ENCODE measurements at places on chromosomes 7 and 10.

DNA sequence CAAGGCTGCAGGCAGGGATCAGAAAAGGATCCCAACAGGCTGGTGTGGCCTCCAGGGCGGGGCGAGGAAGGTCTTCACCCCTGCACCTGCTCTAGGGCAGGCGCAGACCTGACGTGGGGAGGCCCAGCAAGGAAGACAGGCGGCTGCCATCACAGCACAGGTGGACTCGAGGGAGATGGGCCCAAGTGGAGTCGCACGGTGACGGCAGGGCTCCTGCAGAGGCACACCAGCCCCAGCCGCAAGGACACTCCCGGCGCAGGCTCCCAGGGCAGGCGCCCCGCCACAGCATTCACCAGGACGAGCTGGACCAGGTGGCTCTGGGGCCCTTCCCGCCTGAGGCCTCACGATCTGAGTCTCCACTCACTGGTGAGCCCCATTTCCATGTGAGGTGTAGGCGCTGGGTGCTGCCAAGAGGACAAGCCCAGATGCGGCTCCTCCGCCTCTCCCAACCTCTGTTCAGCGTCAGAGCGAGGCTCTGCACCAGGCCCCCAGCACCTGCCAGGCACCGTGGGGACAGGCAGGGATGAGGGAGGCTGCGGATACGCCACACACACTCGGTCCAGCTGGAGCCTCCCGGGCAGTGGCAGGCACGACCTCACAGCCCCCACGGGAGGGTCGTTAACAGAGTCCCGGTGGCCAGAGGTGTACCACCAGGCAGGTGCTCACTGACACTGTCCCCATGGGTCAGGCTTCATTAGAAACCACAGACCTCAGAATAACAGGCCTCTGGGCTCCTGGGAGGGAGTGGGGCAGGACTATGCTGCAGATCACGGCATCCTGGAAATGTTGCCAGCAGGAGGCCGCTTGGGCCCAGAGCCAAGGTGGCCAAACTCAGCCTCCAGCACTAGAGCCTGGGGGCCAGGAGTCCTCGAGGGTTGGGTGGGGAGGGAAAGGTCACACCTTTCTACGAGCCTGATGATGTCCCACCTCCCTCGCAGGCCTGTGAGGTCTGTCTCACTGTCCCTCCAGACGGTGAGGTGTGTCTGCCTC, 111.6 kb downstream of the MAD1L1 start:
- no peak for DNase-seq

DNA sequence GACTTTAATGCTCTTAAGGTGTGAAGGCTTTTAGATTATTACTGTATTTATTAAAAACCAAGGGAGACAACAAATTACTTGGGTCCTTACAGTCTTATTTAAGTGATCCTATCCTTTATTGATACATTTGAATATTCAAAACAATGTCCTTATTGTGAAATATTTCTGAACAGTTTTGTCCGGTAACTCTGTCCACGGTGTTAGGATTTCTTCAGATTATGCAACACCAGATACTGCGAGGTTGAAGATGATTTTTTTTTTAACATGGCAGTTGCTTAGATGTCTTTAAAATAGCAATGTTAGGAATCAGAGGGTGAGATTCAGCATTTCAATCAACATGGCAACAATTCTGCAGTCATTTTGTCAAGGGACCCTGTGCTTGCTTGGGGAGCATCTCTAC, 176.5 kb downstream of the CSTF2T start:
- DNase-seq, result no peak

DNA sequence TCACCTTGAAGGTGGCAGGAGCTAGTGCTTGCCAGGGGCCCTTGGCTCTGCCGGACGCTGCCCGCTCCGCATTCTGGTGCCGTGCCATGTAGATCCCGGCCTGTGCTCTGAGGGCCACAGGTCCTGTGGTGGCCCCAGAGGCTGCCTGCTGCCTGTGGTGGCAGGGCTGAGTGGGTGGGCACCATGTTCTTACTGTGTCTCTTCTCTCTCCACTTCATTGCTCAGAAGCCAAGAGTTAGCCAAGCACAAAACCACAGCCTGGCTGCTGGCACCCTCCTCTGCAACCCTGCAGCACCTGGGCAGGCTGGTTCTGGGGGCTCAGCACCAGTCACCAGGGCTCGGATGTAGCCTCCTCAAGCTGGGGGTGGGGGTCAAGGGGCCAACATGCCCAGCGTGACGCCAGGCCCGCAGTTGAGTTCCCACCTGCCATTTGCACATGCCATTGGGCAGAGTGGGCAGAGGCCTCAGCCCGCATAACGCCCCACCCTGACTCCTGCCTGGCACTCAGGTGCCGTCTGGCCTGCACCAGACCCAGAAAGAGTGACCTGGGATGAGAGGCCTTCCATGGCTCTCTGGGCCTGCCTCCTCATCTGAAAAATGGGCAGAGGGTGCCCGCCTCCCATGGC, 16.3 kb downstream of the ZMIZ1 start:
- no peak for DNase-seq

- DNase-seq, result no peak
Measured at GRCh38 chr7:38506004-38506403, 125.2 kb downstream of the AMPH start.

DNA sequence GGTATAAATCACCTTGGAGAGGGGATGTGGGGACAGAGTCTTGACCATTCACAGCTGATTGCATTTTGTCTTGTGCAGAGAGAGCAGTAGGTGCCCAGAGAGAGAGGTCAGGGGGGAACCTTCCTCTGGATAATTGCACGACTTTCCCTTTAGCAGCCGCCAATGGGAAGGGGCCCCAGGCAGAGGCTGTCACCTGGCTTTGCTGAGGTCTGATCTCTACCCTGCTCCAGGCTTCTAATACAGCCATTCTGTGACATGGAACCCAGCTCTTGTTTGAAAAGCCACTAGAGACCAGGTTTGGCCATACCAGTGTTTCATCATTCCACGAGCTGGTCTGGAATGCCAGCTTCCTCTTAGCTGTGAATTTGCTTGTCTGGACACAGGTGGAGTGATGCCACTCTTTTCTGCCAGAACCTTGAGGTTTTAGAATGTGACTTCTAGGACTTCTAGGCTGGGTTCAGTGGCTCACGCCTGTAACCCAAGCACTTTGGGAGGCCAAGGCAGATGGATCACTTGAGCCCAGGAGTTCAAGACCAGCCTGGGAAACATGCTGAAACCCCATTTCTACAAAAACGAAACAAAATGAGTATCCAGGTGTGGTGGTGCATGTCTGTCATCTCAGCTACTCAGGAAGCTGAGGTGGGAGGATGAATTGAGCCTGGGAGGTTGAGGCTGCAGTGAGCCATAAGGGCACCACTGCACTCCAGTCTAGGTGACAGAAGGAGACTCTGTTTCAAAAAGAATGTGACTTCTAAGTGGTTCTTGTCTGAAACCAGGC, 159.9 kb downstream of the CAMK1D start:
- no peak for DNase-seq

DNA sequence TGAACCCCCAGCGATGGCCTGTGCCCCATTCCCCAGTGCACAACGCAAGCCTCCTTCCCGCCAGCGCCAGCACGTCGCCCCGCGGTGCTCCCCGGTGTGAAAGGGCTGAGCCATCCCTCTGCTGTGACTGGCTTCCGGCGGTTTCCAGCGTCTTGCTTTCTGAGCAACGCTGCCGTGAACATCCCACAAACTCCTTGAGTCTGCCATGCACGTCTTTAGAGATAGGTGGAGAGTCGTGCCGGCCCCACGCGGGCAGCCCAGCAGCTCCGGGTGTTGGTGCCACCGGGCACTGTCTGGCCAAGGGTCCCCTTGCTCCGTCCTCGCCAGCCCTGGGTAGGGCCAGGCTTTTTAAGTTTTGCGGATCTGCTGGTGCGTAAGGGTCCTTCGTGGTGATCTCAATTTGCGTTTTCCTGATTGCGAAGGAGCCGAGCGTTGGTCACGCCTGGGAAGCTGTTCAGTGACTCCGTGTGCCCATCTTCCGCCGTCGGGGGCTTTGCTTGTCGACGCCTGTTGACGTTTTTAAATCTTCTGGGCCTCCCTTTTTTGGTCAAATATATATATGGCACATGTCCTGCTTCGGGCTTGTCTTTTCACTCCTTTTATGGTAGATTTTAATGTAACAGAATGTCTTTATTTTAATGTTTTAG, 70.6 kb downstream of the FOXL3 start:
- no peak for DNase-seq

DNA sequence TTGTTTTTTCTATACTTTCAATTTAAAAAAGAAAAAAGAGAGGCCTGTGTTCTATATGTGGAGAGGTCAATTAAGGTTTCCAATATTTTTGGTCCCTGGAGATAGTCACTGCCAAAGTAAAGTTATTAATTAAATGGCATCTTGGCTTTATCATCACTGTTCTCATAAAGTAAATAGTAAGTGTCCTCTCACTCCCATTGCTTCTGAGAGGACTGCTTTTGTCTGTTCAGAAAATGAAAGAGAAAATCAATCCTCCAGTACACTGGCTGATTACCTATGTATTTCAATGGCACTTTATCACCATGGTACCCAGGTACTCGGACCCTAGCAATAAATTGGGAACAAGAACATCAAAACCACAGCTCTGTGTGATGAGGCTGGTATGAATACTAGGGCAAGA, 94.0 kb downstream of the RNLS start:
- no peak for DNase-seq

DNA sequence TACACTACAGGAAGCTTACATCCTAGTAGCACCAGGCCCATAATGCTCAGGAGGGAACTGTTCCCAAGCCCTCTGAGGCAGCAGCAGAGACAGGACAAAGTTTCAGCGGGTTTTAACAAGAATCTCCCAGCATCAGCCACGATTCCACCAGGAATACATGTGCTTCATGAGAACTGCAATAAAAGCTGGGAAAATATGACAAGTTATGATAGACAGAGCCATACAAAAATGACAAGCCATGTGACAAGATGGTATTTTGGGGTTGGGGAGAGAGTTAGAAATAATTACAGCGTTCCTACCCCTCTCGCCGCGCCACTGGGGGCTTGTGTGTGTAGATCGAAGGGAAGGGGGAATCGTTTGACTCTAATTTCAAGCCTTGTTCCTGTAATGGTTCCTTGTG, 112.7 kb upstream of the CTBP2 start:
- no peak for DNase-seq

- DNase-seq, result no peak
Measured at GRCh38 chr10:100524638-100525037, 5.0 kb upstream of the SEC31B start.

DNA sequence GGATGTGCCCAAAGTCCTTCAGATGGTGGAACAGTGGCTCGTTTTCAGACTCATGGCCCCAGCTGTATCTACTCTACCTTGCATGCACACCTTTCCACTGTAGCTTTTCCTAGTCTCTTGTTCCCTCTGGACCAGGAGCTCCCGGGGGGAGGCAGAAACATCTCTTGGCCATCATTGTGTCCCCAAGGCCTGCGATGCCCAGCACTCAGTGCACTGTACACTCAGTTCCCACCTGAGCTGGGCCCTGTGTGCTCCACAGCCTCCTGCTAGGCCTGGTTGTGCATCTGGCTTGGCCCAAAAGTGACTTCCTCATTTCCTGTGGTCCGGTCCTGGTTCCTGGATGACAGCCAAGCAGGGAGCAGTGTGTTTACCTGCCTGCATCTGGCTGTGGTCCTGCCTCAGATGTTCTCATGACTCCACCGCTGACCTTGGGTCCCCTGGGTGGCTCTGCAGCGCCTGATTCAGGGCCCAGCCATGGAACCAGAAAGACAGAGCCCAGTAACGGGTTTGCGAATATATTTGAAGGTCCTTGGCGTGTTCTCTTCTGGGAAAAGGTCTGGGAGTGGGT, 9.9 kb upstream of the DOCK1 start:
- DNase-seq, result no peak

GRCh38 chr10:132459301-132460003, 62.5 kb downstream of the PWWP2B start:
- no peak for DNase-seq

DNA sequence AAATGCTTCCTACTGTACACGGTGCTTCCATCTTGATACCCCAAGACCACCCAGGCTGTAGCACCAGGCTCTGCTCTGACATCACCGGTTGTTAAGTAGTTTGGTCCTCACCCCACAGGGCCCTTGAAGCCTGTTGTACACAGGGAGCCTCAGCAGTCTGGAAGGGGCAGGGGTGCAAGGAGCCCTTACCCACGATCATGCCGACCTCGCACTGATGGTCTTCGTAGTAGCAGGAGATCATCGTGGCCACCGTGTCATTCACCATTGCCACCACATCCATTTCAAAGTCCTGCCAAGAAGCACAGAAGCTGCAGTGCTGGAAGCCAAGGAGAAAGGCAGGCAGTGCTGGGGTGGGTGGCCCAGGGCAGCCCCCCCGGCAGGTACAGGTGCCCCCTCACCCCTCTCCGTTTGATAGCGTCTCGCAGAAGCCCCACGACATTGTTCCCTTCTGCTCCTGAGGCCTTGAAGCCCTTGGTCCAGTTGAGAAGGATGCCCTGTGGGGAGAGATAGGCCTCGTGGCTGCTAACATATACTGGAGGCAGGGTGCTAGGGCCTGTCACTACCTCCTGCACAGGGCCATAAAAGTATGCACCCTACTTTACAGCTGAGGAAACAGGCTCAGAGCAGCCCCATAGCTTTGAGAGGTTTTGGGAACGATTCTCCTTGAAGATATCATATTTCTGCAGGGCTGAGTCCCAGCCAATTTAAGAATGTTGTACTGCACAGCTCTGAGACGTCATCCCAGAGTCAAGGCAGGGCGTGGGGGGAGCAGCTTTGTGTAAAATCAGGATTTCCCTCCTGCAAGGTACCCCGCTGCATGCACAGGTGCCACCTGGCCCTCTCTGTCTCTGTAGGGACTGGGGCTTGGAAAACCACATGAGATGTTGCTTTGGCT, 8.7 kb upstream of the MYL7 start:
- no peak for DNase-seq

DNA sequence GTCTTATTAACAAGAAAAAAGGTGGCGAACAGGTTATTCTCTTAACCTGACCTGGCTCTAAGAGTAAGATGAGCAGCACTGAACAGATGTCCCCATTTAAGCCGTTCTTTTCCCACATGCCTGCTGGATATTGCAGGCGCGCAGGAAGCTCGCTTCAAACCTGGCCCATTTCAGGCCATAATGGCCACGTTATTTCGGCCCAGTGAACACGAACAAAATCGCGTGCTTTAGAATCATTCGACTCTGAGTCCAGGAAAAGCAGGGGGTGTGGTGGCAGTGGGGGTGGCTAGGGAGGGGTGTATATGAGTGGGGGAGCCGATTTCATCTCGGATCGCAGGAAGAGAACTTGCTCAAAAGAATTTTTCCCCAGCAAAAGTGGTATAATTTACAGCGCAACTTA, 6.6 kb upstream of the SP8 start:
- no peak for DNase-seq

- DNase-seq, result no peak
Measured at GRCh38 chr10:124294811-124295770, 123.6 kb downstream of the OAT start.

DNA sequence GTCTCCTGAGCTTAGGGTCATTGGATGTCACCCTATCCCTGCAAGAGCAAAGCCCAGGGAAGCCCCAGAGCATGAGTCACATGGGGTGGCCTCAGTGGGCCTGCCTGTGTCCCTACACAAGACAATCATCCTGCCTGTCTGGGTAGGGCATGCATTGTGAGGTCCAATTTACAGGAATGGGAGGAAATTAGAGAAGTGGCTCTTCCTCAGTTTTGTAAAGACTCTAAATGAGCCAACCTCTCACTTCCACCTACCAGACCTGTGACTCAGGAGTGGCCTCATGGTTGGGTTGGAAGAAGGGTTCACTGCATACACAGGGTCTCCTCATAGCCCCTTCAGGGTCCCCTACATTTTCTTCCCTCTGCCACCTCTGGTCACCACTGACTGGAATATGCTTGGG, 43.6 kb upstream of the SMNDC1 start:
- DNase-seq, result no peak
